Stimulated activated CD4-positive, alpha-beta T cell treated with anti-CD3 and anti-CD28 coated beads, Interleukin-1b, Interleukin-23, amount 100 ng/mL, for 1 hour (primary cell): ENCODE measurements at places on chromosomes 1 and 21.

DNA sequence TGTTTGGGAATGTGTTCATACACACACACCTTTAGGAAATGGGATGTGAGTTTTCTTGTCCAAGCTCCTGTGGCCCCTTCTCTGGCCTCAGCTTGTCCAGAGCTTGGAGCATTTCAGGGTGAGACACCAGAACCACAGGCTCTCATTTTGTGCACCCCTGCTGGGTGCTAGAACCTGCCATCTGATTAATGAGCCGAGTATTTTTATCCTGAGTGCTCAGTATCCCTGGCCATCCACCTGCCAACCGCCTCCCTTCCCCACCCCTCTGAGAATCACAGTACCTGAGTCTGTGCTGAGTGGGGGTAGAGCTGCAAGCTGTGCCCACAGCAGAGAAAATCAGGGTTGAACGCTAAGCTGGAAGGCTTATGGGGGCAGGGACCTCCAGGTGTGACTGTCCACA, 1.4 kb downstream of the CASQ1 start:
- no peak for DNase-seq

GRCh38 chr1:77027847-77028246, 160.6 kb downstream of the ST6GALNAC5 start:
- no peak for DNase-seq

DNA sequence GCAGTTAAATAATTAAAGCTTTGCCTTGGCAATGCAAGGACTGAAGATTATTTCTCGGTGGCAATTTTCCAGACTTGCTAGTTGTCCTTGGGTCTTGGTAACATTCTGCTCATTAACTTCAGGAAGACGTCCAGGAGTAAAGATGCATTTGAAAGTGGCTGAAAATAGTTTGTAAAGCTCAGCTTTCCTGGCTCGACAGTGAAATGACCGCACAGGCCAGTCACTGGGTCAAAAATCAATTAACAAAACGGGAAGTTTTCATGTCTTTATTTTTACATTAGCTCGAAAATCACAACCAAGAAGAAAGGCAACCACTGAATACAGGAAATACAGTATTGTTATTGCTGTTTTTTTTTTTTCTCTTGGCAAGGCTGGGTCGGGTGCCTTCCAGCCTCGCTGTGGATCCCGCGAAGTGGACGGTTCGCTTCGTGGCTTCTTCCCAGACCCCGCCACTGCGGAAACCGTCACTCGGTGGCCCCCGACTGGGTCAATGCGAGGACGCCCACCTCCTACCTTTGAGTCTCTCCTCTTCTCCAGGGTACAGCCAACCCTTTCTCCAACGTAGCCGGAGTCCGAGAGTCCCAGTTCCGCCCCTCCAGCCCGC, 479 bp upstream of the SNX7 start:
- no peak for DNase-seq

DNA sequence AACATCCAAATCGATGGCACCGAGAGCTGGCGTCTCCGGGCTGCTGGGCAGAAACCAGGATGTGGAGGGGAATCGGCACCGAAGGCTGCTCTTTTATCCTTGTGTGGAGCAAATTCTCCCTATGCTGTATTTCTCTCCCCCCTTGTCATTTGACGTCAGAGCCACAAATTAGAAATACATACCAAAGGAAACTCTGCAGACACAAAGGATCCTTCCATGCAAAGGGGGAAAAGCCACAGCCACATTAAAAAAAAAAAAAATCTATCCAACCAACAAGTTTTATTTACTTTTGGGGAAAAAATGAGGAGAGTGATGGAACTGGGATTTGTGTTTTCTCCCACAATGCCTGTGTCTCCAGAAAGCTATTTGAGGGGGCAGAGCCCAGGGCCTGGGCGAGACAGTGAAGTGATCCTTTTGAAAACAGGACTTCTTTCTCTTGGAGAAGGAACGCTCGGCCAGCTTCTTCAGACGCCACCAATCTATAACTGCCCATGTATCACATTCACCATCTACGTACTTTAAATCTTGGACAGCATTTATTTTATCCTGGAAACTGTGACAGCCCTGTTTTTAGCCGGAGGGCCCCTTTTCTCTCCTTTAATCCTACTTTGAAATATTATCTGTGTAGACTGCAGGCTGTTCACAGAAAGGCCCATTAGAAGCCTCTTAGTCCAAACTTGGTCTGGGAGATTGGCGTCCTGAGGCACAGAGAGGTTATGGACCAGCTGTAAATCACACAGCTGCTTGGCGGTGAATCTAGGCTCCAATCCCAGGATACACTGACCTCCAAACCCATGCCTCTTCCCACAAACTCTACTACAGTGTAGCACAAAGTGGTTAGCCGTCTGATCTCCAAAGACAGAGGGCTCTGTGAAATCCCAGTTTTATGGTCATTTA, 4.5 kb downstream of the KANK4 start:
- no peak for DNase-seq

DNA sequence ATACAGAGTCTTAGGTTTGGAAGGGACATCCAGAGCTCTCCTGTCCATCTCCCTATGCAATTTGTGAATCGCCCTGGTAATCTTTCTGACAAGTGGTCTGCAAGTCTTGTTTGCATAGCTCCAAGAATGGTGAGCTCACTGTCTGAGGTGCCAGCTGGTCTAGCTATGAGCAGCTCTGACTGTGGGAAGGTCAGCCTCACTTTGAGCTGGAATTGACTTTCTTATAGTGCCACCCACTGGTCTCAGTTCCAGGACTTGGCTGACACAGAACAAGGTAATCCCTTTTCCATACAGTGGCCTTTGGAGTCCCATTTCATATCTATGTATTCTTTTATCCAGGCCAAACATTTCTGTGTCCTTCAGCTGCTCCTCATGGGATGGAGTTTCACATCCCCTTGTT, 95.6 kb upstream of the C8B start:
- DNase-seq = no peak

DNA sequence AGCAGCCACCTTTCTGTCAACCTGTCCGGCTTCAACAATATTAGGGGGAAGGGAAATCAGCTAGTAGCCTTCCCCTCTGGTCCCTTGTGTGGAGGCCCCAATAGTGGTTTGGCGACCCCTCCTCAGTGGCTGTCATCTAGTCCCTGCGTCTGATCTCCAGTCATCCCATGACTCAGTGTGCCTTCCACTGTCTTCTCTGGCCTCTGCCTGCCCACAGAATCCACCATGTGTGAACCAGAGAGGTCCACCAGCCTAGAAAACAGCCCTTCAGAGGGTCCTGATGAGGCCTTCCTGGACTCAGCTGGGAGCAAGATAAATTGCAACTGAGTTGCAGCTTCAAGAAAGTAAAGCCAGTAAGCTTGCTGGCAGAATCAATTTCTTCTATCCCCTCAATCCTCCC, 3.8 kb upstream of the ATXN7L2 start:
- DNase-seq = no peak

DNA sequence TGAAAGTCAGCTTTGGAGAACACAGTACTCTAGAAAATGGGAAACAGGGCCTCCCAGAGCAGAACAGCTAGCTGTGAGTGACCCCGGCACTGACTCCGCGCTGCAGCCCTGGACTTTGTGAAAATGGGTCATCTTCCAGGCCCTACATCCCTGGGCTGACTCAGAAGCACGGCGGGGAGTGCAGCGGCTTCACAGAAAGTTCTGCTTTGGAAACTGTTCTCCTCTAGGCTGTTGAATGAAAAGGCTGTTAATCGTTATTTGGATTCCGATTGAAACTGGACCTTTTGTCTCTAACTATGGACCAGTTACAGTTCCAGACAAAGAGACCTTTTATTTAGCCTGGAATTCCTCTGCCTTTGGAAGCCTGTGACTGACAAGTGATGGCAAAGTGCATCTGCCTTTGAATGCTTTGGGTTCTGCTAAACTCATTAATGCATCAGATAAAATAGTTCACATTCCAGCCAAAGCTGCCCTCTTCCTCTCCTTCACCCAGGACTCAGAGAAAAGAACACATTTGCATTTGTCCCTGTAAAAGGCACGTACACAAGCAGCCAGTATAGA, 144.9 kb upstream of the HOOK1 start:
- no peak for DNase-seq

DNA sequence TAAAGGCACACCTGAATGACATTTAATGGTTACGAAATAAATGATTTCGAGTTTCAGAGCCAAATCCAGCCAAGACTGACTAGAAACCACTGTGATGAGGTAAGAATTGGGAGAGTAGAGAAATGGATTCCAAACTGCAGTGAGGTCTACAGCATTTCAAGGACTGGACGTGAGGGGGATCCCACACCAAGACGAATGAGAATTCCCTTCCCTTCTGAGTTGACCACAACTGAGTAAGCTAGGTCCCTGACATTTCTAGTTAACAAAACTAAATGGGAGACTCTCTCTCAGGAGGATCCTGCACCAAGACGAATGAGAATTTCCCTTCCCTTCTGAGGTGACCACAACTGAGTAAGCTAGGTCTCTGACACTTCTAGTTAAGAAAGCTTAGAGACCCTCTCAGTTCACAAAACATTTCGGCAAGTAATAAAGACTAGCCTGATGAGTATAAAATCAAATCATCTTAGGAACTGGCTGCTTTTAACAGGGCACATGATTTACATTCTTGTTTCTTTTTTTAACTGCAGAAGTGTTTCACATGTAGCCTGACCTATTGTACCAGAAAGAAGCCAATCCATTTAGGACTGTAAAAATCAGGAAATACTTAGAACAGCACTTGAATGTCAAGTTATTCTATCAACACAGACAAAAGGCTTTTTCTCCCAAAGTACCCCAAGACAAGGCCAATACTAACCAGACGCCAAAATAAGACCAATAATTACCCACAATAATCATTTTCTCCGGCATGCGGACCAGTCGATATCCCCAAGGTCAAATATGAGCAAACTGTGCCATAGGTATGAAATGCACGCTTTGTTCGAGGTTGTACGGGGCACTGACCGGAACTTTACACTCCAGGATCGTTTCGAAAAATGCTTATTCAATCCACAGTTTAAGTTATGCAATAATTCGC, 1.4 kb upstream of the SPATA1 start:
- no peak for DNase-seq

GRCh38 chr1:61120998-61121397, 38.6 kb downstream of the NFIA start:
- DNase-seq = no peak

- no peak for DNase-seq
These were observed 100.2 kb downstream of the DPYD start for GRCh38 chr1:97820470-97821188.

GRCh38 chr1:39898648-39899603, 2.8 kb downstream of the MYCL start:
- no peak for DNase-seq

DNA sequence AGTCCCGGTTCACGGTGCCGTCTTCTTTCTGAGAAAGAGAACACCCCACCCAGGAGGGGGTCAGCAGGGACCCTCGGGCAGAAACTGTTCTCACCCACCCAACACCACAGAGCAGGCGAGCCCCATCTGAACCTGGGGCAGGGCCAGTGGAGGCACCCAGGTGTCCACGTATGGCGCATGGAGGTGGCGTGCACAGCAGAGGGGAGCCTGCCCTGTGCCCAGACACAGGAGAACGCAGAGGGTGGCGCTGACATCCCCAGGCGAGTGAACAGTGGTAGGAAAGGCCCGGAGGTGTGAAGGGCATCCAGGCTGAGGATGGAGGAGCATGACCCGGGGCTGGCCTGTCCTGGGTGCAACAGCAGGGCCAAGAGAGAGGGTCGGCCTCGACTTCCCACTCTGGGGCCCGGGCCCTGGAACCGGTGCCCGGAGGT, 91.1 kb downstream of the STUM start:
- DNase-seq = no peak

DNA sequence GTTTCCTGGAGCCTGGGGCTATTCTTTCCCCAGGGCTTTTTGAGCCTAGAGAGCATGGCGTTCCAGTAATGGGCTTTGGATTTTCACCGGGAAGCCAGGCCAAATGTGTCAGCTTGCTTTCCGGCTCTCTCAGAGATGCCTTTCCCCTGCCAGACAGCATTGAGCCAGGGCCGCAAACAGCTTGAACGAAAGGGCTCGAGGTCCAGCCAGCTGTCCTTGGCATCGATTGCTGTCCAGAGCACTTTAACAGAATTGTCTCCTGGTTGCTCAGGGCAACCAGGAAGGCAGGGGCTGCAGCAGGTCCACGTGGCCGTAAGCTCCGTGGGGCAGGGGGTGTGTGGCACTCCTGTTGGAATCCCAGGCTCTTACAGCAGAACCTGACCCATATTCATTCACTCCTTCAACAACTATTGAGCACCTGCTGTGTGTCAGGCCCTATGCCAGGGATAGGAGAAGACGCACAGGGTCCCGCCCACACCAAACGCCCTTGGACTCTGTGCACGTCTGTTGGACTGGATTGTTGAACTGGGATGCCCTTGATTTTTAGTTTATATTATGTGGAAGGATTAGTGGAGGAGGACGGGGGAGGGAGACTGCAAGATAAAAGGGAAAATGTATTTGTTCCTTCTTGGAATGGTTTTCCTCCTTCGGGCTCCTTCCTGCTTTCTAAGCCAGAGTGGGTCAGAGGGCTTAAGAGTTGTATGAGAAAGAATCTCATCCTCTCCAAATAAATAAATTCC, 38.7 kb upstream of the EFHD2 start:
- no peak for DNase-seq

DNA sequence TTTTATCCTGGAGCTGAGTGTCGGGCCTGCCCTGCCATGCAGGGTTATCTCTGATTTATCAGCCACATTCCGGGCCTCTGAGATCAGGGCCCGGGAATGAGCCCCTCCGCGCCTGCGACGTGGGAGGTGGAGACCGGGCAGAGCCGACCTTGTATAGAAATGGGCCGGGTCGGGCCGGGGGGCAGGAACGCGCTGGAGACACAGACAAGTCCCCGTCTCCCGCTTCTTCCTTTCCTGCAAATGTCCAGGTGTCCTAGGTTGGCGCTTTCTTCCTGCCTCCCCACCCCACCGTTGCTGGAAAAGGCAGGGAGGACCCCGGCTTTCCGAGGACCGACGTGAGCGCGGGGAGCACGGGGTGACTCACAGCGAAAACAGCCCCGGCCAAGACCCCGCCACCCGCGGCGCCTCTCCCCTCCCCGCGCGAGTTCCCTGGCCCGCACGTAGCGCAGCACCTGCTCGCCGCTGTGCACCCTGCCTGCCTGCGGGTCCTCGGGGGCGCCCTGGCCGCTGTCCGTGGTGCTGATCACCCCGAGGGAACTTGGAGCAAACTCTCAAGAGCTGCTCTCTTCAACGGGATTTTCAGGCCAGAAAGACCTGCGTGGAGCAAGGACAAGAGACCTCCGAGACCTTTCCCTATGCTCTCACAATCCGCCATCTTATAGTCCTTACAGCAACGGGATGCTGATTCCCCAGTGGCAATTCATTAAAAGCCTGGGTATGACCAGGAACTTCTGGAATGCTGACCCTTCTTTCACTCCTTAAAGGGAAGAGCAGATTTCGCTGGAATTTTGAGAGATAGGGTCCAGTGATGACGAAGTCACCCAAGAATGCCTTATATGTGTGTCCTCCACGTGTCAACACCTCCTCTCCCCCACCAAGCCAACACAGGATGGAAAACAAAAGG, 475 bp upstream of the NPPB start:
- DNase-seq = peak; percentile 44

- DNase-seq = no peak
These were observed 160.7 kb downstream of the LEPR start for GRCh38 chr1:65581119-65581518.
